ENCODE measurements at places on chromosomes 2 and 18.

DNA sequence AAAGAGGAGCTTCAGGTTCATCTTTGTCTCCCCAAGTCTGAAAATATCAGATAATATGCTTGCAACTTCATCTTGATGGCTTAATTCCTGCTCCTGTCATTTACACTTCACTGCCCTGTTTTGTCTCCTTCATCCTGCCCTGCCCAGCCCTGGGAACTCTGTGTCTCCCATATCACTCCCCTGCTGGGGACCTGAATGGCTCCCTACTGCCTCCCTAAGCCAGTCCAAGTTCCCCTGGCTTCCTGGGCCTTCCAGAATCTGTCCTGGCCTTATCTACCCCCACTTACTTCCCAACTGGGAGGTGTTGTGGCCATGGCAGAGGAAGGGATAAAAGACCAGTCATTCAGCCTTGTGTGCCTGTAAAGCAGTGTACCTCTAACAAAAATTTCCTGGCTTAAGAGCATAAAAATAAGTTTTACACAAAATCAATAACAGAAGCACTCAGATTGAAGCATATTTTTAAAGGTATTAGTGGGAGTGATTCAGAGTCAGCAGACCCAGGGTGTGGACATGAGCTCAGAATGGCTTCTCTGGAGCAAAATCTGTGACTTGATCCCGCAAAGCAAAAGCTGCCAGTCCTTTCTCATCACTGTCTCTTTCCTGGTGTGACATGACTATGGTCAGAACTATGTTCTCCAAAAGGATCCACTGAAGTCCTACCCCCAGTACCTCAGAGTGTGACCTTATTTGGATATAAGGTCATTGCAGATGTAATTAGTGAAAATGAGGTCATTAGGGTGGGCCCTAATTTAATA, 59.1 kb downstream of the INO80C start:
- no peak for DNase-seq

GRCh38 chr2:216572582-216573578, 60.3 kb upstream of the IGFBP2 start:
- DNase-seq = no peak

DNA sequence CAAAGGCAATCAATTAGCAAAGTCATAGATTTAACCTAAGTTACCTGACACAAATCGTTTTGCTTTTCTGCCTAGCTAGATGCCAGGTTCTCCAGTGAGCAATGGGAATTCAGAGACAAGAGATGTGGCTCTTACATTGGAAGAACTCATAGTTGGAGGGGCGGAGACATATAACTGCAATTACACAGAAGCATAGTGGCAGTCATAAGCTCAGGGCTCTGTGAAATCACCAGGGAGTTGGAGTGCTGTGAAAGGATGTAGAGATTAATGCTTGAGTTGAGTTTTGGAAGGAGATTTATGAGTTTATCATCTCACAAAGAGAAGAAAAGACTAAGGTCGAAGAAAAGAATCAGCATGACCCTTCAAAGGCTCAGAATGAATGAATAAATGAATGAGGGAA, 457.2 kb upstream of the TRIB2 start:
- no peak for DNase-seq

- DNase-seq = no peak
Measured at GRCh38 chr18:6718267-6718666, 11.2 kb upstream of the ARHGAP28 start.

DNA sequence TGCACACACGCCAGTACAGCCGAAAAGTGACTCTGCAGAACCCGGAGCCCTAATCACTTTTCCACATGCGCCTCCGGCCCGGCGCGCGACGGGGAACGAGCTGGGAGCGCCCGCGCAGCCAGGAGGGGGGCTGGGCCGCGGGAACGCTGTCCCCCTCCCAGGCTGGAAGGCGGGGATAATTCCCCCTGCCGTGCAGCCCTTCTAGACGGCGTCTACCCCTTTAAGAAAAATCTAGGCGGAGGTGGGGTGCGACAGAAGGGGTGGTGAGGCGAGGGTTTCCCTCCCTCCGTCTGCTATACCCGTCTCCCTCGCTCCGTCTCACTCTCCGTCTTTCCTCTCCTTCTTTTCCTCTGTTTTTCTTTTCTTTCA, 2.4 kb downstream of the CYP26B1 start:
- DNase-seq = peak; percentile 60

- no peak for DNase-seq
Measured at GRCh38 chr2:143742581-143742980, 613.4 kb downstream of the ARHGAP15 start.

DNA sequence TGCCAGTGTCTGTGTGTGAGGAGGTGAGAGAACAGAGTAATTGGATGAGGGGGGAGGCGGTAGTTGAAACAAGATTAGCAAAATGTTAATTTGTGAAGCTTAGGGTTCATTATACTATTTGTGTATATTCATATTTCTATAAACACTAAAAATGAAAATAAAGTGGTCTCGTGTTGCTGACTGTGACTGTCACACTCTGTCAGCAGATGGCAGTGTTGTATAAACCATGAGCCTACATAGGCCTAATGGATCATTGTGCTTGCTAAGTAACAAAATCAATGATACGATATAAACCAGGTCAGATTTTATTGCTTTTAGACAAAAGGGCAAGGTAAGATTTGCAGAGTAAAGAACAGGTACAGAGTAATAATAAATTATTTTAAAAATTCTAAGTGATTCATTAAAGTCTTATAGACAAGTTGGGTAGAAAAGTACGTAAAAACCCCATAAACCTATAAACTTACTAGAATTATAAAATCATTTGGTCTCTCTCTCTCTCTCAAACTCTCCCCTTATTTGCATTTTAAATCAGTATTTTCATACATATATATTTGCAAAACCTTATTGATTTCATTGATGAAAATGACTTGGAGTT, 182.7 kb downstream of the RPIA start:
- DNase-seq = peak; percentile 54
